ENCODE measurements at places on chromosomes 4 and X. TPM values are rescaled to one million over a fixed set of nuclear protein-coding genes. Genes with fewer than 3 reads are reported as not detected.

CHRNA9 gene
- not detected for total RNA-seq

ALAS2 gene
- 0.94 TPM for total RNA-seq

EXOC1L gene
- total RNA-seq: not detected

MAGEA12 gene
- total RNA-seq: not detected

SCRG1 gene
- not detected for total RNA-seq
